ENCODE measurements at places on chromosomes 3 and 15.

DNA sequence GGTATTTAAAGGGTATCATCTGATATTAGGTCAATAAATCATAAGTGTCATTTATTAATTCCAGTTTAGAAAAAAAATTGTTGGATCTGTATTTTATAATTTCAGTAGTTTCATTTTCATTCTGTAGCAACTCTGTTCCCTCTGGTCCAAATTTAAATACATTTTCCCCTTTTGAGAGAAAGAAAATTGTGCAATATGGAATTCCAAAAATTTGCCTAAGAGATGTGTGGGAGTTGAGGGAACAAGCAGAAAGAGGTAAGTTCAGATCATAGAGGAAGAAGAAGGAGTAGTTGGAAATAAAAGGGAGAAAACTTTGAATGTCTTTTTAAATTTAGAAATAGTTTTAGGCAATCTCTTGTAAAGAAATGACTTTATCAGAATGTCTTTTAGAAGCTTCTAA is 48.9 kb upstream of the MME start:
- no peak for DNase-seq

DNA sequence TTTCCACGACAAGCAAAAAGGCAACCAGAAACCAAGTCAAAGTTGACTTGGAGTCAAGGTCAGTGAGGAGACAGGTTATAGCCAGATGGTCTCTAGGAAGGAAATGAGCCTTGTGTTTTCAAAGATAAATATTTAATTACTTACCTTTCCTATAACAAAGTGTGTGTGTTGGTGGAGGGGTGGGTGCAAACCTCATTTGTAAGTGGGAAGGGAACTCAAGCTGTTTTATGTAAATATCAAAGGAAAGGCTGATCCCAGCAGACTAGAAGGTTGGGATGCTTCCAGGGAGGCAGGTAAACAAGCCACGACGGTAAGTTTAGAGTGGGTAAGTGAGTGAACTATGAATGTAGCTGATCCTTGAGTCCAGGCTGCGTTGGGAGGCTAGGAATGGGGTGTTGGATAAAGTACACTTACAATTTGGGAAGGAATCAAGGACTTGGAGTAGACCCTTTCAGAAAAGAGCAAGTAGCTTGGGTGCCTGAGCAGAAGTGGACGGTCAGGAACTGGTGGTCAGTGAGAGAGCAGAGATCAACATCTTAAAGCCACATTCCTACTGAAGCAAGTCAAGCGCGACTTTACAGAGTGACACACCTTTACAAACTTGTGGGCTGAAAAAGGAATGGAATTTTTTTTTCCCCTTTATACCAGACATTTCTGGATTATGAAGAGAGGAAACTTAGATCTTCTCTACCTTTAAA is 82.0 kb upstream of the TBL1XR1 start:
- no peak for DNase-seq

- no peak for DNase-seq
Observed at GRCh38 chr3:95627697-95628096, 1186.7 kb upstream of the EPHA6 start.

GRCh38 chr15:47866446-47866845 is 149.1 kb downstream of the SEMA6D start:
- DNase-seq, result no peak

DNA sequence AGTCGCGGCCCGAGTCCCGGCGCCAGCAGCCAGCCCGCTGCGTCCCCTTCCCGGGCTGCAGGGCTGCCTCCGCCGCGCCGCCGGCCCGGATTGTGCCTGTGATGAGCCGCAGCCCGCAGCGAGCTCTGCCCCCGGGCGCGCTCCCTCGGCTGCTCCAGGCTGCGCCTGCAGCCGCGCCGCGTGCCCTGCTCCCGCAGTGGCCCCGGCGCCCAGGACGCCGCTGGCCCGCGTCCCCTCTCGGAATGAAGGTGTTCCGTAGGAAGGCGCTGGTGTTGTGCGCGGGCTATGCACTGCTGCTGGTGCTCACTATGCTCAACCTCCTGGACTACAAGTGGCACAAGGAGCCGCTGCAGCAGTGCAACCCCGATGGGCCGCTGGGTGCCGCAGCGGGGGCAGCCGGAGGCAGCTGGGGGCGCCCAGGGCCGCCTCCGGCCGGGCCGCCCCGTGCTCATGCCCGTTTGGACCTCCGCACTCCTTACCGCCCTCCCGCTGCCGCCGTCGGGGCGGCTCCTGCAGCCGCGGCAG is 1.2 kb downstream of the CHST2 start:
- DNase-seq, result no peak
